ENCODE measurements at places on chromosomes 3 and 15. TPM values are rescaled to one million over a fixed set of nuclear protein-coding genes. Genes with fewer than 3 reads are reported as not detected.

ANKRD34C gene
- not detected for total RNA-seq

MINDY4B gene
- not detected for total RNA-seq

KNG1 gene
- not detected for total RNA-seq

SNTN gene
- total RNA-seq, result not detected

DNA sequence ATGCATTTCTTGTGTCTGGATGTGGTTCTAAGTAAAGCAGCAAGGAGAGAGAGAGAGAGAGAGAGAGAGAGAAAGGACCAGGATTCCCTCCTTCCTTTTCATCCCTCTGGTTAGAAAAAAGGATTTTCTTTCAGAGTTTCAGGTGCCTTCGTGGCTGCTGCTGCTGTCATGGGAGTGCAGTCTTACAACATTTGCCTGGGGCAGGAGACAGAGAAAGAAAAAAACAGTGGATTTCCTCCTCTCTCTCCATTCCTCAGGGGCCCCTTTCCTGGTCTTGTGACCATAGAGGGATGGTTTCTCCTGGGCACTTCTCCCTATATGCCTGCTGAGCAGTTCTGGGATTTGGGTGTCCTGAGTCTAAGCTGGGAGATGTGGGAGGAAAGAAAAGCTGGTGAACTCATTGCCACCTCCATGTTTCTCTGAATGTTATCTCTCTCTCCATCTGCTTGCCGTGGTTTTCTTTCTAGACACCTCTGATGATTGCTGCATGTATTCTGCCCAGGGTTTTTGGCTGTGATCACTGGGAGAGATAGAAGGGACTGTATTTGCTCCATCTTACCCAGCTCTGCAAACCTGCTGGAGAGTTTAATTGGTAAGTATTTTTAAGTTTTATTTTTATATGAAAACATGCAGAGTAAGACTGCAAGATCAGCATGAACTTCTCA is 142.4 kb upstream of the RGMA start:
- DNase-seq, result no peak

DNA sequence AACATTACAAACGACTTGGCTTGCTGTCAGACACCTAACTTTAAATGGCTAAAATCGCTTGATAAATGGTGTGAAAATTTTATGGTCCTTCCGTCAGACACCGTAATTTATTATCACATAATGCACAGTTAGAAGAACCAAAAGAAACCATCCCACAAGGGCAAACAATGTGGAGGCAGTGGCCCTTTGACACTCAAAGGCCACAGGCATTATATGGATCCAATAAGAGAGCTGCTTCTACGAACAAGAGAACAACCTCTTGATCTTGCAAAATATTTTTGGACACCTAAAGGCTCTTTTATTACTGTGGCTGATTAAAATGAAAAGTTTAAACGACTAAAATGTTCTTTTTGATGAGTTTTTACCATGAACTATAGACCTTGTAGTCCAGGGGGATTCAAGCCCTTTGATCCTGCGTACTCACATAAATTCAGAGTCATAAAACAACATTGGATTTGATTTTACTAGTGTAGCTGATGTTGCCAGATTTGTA is 202.8 kb downstream of the FMN1 start:
- DNase-seq, result no peak

GRCh38 chr3:127451321-127451720 is 139.2 kb downstream of the TPRA1 start:
- DNase-seq, result no peak

- no peak for DNase-seq
Observed at GRCh38 chr3:170232266-170232665, 10.0 kb downstream of the PRKCI start.

DNA sequence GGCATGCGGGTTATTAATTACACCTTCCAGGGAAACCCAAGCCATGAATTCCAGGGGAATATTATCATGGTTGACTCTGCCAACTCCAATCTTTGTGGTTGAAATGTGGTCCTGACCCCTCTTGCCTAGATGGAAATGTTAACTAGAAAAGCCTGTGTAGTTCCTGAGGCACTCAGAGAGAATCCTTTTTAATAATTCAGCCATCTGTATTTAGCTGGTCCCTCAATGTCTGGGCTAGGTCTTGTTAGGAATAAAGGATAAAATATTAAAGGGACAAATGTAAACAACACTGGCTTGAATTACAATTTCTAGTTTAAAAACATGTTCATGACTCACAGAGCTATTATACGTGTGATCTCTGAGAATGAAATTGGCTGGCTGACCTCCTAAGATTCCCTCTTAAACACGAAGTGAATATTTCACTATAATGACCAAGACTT is 435.2 kb upstream of the SUCLG2 start:
- no peak for DNase-seq

DNA sequence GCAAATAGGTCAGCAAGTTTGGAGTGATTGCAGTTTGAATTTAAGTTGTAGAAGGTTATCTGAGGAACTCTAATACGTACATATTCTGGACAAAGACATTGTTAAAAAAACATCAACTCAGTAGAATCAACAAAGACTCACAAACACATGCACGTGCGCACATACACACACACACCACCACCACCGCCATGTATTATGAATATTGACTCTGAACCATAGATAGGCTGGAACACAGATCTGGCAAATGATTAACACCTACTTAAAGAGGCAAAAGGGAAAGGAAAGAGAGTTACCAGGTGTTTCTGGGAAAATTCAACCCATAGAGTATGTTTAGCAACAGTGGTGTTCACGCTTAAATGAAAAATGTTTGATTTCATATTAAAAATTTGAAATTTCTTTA is 334.2 kb upstream of the ALCAM start:
- no peak for DNase-seq

GRCh38 chr3:188624828-188625227 is 470.9 kb downstream of the LPP start:
- DNase-seq, result no peak

All from activated naive CD8-positive, alpha-beta T cell treated with anti-CD3 and anti-CD28 coated beads, Interleukin-2, amount 10 ng/mL, durations not matched to agents 7 days and 5 days (primary cell).